ENCODE measurements at places on chromosomes 2 and 18. TPM values are rescaled to one million over a fixed set of nuclear protein-coding genes. Genes with fewer than 3 reads are reported as not detected.

G6PC2 gene
- total RNA-seq, result not detected

TSPYL6 gene
- not detected for total RNA-seq

LRRTM4 gene
- total RNA-seq, result not detected

NTSR2 gene
- not detected for total RNA-seq

FOXD4L1 gene
- 0.18 TPM for total RNA-seq

GPR35 gene
- 3.5 TPM for total RNA-seq

DYTN gene
- not detected for total RNA-seq

GPBAR1 gene
- 0.66 TPM for total RNA-seq

ABHD3 gene
- total RNA-seq, result 12.9 TPM

C1QL2 gene
- not detected for total RNA-seq

GRCh38 chr2:23354554-23354953 lies 30.4 kb upstream of the KLHL29 start:
- no peak for DNase-seq

DNA sequence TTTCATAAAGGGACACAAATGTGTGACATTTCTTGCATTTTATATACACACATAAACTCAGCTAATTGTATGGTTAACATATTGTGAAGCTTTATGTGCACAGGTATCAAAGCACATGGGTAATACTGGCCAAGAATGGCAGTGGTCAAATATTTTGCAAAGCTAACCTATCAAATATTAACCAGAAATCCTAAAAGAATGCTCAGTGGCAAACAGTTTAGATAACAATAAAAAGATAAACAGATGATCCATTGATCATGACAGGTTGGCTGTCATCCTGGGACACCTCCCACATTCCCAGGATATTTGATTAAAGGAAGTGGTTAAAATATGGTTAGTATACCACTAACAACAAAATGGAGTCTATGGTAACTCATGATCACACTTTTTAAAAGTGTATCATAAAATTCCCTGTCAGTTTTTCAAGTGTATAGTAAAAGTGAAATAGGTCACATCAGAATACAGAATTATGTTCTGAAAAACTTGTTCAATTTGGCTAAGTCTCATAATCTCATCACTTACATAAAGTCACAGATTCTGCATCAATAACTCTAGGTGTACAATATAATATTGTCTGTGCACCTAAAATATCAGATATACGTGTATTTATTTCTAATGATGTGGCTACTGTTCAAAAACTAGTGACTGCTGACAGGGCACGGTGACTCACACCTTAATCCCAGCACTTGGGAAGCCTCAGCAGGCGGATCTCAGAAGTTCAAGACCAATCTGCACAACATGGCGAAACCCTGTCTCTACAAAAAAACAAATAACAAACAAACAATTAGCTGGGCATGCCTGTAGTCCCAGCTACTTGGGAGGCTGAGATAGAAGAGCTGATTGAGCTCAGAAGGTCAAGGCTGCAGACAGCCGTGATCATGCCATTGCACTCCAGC lies 48.9 kb downstream of the CDH2 start:
- DNase-seq, result no peak

DNA sequence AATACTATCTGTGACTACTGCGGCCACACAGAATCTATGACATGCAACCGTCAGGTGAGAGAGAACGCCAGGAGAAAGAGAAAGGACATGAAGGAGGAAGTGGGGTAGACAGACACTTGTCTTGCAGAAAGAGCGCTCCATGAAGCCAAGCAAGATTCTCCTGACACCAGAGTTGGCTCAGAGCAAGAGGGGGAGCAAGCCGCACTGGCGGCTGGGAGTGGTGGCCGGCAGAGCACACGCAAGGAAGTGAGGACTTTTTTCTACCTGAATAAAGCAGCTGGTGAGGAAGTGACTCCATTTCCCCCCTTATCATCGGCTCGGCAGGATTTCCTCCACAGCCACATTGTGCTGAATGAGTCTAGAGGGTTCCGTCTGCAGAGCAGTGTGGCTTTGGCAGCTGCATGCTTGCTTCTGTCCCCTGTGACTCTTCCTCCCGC lies 181.6 kb downstream of the BCL2 start:
- DNase-seq, result peak; percentile 47

GRCh38 chr2:112693596-112693995 lies 27.2 kb upstream of the NT5DC4 start:
- DNase-seq, result no peak

GRCh38 chr2:84797271-84797670 lies 83.6 kb downstream of the TRABD2A start:
- no peak for DNase-seq

GRCh38 chr18:49894517-49895226 lies 81.3 kb upstream of the ACAA2 start:
- DNase-seq, result no peak

DNA sequence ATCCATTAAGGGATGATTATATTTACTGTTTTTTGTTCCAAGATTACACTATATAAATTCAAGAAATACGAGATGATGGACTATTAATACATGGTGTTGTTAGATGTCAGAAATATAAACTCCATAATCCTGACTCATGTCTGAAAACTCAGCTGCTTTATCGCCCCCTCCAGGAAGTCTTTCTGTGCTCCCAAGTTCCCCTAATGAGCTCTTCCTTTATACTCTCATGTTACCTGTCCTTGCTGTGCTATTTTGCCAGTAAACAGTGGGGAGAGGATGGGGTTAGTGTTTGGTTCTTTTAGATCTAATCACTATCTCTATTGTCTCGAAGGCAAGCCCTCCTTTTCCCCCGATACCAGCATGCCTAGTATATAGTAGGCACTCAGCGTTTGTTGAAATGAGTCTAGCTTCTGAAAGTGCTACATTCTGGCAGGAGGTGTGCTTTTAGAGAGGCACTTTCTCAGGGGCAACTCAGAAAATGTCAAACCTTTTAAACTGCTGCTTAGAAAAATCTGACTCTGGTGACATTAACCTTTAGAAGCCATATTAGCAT lies 21.4 kb upstream of the BARD1 start:
- no peak for DNase-seq

DNA sequence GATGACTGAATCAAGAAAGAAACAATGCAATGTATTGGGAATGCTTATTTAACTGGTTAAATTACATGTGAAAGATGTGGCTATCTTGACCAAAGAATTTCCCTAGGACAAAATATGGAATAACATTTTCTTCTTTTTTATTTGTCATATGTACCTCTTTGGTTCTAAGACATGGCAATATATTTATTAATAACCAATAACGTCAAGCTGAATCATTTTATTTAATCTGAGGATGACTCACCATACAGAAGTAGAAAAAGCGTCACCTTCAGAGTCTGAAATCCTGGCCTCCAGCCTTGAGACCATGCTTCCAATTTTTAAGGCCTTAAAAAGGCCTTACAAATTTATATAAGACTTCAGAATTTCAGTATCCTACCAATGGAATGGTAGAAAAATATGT lies 1464.9 kb downstream of the SUCLG1 start:
- no peak for DNase-seq

- no peak for DNase-seq
Measured at GRCh38 chr2:74149570-74150319, 2.0 kb upstream of the BOLA3 start.

DNA sequence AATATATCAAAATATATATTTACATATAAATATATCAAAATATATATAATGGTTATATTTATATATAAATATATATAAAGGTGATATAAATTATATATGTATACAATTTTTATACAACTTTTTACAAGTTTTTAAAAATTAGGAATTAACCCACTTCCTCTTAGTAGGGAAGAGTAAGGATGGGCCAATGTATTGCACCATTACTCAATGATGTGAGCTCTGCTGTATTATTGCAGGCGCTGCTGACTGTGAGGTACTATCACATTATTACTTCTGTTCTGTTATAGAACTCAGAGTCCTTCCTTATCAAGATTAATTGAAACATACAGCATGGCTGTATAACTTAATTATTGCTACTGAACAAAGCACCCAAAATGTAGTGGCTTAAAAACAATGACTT lies 46.0 kb downstream of the CCDC195 start:
- DNase-seq, result no peak

DNA sequence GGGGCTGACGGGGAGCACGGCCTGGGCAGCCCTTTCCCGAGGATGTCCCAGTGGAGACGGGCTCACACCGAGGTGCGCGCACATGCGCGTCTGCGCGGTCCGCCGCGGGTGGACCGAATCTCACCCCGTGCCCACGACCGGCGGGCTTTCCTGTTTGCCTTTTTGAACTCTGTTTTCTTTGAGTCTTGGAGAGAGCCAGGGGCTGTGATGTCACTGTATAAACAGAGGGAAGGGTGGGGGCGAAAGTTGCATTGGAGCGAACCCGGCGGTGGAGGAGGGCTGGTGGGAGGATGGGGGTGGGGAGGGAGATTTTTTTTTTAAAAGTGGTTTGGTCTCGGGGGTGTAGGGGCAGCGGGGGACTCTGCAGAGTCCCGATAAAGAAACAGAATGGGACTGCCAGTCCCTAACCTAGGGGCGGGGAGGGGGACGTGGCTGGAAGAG lies 141.2 kb upstream of the CTAGE1 start:
- no peak for DNase-seq

DNA sequence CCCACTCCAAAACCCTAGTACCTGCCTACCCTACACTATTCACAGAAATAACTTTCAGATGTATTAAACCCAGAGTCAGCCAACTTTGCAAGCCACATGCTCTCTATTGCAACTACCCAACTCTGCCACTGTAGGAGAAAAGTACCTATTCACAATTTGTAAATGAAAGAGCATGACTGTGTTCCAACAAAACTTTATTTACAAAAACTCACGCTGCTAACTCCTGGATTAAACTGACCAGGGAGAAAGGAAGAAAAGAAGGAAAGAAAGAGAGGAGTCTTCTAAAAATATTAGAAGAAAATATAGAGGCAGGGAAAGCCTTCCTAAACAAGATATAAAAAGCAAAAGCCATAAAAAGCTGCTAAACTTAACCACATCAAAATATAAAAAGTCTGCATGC lies 24.6 kb downstream of the SLC1A4 start:
- no peak for DNase-seq

DNA sequence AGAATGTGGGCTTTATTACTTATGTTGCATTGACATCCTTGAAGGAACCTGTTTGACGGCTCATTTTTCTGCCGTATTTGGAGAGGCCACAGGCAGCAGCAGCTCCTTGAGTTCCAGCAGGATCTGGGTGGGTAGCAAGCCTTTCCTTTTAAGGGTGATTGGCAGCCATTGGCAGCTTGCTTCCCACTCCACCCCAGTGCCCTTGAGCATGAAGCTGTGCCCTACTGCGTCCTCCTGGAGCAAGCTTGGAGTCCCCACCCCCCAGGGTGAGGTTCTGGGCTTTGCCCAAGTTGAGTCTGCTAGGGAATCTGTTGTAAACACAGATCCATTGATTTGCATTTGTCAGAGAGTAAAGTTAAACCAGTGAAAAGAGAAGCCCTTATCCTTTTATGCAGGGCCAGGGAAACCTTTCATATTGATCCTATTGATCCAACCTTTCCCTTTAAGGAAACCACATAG lies 9.2 kb downstream of the ONECUT2 start:
- DNase-seq, result no peak

DNA sequence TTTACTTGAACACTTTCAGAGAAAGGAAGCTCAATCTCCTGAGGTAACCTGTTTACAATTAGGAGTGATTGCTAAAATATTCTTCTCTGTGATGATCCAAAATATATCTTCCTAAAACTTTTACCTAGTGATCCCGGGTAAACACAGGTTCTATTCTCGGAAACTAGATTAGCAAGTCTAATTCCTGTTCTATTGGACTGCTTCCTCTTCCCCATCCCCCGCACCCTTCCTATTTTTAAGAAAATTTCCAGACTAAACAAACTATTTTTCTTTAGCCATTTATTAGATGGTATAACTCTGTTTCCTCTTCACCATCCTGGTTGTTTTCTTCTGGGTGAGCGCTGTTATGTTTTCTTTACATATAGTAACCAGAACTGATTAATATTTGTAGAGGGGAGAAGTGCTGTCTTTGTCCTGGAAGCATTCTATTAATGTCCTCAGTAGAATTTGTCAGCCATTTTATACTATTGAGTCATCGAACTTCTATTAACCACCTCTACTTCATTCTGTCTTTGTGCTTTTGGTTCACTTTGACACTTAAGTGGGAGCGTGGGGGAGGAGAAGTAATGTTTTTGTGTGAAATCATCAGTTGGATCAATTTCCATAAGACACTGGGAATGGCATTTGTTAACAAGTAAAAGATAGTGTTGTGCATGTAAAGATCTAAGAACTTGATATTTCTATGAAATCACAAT lies 31.8 kb downstream of the CREB1 start:
- no peak for DNase-seq

GRCh38 chr2:8847400-8847799 lies 10.0 kb upstream of the KIDINS220 start:
- no peak for DNase-seq

DNA sequence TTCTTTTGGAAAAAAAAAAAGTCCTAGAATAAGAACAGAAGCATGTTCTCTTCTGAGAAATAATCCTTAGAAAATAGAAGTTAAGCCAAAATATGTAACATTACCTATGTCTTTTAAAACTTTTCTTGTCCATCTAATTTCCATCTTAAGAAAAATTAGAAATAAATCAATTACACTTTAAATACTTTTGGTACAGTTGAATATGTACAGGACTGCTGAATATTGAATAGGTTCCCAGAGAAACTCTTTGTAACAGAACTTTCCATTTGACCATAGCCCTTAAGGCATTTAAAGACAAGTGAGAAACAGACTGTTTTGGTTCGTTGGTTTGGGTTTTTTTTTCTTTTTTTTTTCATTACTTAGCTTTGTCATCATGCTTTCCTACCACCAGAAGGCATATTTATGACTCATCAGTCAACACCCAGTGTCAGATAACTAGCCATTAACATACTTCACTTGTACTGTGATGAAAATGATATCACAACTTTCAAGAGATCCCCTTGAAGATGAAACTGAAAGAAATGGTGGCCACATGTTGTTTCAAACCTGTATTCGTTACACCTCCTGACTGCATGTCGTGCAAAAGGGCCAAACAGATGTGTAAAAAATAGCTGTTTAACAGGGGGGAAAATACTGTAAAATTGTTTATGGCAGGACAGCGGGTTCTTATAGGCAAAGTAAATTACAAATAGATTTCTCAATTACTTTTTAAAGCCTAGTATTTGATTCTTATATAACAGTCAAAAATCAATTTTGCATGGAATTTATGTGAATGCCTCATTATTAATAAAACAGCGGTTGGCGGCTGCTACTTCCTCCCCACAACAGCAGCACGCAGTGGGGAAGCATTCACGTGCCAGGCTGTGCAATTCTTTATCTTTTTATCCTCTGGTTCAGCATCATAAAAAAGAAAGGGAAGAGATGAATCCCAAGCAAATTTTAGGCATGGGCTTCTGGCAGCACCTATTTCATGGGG lies 280.7 kb upstream of the HNRNPA3 start:
- DNase-seq, result no peak

- DNase-seq, result no peak
Measured at GRCh38 chr2:238267341-238267710, 21.1 kb downstream of the PER2 start.

Data from activated T-cell treated with anti-CD3 and anti-CD28 coated beads, Interleukin-2, amount 50 U/mL, for 4 hours (primary cell).